ENCODE measurements at places on chromosomes 6 and 20.

- DNase-seq = no peak
Observed at GRCh38 chr6:14059791-14060436, 57.7 kb upstream of the CD83 start.

DNA sequence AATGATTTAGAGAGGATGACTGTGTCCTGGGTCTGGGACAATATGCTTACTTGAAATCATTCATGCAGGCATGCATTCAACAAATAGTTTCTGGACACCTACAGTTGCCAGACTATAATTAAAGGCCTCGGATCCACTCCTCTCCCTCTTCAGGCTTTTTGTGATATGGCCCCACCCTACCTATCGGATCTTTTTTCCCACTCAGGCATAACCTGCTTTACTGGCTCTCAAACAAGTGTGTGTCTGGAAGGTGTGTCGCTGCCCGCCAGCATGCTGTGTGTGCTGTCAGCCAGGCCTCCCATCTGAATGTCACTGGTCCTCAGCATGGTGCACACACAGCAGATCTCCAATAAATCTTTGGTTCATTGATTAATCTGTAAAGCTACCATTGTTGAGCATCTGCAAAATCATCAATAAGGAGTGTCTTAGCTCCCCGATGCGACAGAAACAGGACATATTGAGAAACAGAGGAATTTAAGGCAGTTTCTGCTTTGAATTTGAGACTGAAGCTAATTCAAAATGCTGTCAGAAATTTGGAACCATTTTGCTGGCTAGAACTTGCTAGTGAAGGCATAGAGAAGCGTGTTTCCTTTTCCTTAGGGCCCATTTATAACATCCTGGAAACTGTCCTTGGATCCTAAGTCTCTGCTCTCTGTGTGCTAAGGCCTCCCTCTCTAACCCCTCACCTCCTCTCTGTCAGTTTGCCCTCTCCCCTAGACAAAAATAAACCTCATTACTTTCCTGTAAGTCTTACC lies 23.5 kb upstream of the CCN6 start:
- DNase-seq = no peak

GRCh38 chr6:37241775-37242428 lies 15.7 kb upstream of the TBC1D22B start:
- DNase-seq = no peak

DNA sequence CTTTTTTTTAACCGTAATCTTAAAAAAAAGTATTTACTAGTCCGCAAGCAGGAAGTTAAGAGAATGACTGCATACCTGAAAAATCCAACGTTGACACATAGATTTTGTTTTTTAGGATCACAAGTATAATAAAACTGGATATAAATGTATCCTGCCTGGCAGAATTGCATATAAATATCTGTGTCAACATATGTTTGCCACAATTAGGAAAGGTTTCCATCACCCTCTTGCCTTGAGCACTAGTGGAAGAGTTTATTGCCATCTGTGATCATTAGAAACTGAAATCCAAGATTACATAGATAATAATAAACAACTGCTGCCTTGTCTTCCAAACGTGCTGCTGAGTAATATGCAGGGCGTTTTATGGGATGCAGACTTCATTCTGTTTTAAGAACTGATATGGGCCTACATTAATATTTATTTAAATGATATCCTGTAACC lies 27.9 kb downstream of the PLEKHG1 start:
- DNase-seq = no peak

- no peak for DNase-seq
Observed at GRCh38 chr20:47059536-47059935, 164.9 kb downstream of the EYA2 start.

- no peak for DNase-seq
Observed at GRCh38 chr6:150514806-150515380, 84.8 kb upstream of the PLEKHG1 start.

DNA sequence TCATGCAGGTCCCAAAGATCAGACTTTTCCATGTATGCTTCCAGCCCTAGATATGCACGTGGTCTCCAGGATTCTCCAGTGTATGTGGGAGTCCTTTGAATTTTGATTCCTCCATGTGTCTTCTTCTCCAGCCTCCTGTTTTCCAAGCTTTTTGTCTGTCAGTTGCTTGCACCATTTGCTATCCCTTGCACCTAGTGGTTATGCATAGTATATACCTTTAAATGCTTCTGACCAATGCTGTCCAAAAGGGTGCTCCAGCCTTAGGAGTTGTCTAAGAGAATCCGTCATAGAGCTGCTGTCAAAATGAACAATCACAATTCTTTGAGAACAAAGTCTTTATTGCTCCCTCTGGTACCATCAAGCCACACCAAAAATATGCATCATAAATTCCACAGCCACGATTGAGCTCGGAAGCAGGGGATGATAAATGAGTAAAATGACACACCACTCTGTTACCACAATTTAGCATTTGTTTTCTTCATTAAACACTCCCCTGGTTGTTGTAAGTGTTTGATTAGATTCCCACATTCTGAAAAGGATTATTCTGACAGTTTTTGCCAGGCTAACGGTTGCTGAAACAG lies 706.2 kb upstream of the GJE1 start:
- DNase-seq = no peak

DNA sequence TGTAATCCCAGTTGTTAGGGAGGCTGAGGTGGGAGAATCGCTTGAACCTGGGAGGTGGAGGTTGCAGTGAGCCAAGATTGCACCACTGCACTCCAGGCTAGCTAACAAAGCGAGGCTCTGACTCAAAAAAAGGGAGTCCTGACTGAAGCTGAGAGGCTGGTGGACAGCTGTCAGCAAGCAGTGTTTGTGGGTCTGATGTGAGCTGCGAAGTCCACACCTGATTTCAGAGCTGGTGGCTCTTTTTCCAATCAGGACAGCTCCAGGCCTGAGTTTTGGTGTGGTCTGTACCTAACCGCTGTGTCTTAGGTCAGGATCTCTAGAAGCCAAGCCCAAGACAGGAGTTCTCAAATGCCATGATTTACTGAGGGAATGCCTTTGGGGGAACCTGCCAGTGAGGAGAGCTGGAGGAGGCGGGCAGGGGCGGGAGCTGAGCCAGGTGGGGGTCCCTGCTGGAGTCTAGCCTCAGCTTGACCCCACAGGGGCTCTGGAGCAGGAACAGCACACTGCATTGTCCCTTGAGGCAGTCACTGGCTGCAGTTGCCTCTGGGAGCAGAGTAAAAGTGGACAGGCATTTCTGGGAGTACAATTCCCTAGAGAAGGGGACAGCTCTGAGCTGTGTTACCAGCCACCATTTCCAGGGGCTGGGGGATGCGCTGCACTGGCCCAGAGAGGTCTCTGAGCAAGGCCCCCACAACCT lies 5.0 kb downstream of the GFRA4 start:
- DNase-seq = no peak

- DNase-seq = no peak
Observed at GRCh38 chr20:24423390-24424313, 45.8 kb upstream of the SYNDIG1 start.

DNA sequence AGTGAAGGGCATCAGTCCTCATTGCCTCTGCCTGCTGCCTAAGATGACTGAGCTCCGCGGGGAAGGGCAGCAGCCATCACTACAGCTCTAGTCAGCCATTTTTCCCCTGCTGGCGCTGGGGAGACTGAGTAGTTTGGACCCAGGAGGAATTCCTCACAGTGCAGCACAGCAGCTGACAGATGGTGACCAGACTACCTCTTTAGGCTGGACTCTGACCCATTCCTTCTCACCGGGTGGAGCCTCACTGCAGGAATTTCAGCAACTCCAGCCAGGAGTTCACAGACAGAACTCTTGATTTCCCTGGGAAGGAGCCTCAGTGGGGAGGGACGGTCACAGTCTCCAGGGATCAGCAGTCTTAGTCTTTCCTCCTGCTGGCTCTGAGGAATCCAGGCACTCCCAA lies 492.0 kb upstream of the MMS22L start:
- no peak for DNase-seq

DNA sequence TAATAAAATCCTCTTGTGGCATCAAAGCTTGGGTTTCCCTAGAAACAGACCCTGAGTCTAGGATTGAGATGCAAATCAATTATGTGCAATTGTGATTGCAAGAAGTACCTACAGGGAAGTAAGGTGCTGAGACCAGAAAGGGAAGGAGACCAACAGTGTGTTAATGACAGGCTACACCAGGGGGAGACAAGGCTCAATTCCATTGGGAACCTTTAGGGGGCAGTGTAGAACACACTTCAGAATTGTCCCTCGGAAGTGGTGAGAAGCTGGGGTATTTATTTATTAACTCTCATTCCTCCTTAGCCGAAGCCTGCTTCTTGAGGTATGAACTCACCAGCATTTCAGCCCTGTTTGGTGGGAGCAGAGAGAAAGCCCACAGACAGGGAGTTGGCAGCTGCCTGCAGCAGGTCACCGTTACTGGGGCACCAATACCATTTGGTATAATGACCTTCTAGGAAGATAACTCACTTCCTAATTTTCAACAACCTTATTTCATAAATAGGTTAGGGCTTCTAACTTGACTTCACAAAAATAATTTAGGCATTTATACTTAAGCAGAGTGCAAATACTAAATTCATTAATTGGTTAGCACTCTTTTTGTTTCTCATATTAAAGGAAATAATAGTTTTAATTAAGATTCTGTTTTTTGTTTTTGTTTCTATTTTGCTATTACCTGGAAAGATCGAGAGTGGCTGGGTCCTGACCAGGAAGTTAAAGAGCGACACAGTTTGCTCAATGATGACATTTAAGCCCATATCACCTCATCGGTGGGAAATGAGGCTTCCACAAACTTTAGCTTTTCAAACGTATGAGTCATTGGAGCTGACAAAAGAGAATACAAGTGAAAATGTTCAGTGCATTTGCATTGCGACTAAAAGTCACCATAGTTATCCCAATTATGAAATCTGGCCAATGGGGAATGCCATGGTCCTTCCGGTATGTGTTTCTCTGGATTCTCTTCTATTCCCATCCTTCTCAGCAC lies 94.8 kb downstream of the BTBD3 start:
- no peak for DNase-seq

- DNase-seq = no peak
Observed at GRCh38 chr6:107823047-107823557, 1.0 kb downstream of the SCML4 start.

GRCh38 chr20:38211200-38212097 lies 46.4 kb upstream of the TGM2 start:
- DNase-seq = no peak

GRCh38 chr6:123569575-123569974 lies 67.2 kb downstream of the TRDN start:
- DNase-seq = no peak

DNA sequence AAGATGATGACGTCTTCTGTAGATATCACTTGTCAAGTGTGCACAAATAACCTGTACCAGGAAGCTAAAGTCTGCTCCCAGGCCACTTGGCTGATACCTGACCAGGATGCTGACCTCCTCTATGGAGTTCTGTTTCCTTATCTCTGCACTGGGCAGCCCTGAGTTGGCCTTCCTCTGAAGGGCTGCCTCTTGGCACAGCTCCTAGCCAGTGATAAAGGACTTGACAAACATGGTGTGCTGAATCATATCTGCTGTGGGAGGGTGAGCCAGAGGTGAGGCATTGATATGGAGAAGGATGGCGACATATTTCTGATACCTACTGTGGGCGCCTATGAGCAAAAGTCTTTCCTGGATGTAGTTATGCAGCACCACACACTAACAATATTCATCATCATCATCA lies 32.8 kb upstream of the FOXA2 start:
- DNase-seq = no peak

DNA sequence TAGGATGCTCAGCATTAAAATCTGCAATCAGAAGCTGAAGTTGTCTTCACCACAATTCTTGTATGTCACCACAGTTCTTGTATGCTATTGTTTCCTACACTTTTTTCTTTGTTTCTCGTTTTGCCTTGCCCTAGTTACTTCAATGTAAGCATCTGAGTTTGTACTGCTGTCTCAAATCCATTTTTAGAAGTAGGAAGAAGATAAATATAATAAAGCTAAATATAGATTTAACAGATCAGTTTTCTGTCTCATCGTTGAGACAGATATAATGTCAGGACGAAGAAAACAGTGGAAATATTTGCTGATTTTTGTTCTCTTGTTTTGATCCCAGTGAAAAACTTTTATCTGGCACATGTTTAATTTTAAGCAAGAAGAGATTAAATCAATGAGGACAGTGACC lies 318.0 kb downstream of the QKI start:
- no peak for DNase-seq

DNA sequence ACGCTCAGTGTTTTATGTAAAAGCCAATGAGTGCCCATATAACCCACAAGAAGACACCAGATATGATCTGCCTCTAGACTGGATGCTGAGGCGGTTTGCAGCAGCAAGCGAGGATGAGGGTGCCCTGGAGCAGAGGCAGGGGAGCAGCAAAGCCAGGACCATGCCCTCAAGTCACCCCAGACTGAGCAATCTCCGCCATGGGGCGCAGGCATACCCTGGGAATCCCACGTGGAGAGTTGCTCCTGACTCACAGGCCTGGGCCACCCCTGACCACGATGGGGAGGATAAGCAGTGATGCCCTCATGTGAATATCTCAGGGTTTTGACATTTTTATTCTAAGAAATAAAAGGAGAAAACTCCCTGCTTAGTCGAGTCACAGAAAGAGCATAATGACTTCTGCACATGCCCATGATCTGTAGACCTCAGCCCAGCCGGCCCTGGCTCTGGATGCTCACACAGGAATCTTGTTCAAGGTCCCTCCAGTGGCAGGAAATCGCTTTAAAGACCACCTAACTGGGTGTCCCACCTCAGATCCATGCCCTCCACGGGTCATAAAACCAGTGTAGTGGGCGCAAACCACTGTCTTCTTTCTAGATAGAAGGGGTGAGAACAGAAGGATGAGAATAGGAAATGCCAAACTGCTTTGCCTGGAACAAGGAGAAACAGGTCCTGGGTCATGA lies 138.3 kb upstream of the SNX9 start:
- no peak for DNase-seq

GRCh38 chr6:157763904-157764177 lies 59.2 kb upstream of the SNX9 start:
- DNase-seq = no peak

GRCh38 chr6:154536999-154537398 lies 26.5 kb upstream of the CNKSR3 start:
- no peak for DNase-seq

DNA sequence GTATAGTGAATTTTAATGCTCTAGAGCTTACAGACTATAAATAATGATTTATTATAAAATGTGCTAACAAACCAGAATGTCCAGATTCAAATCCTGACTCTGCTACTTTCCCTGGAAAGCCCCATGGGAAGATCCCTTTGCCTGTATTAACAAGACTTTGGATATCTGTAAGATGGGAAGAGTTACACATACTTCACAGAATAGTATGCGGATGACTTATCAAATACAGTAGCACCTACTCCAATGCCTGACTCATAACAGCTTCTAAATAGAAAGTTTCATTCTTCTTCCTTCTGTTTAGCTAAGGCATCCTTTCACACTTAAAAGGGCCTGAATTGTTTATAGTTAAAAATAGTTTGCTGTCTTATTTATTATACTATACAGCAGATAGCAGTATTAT lies 166.3 kb downstream of the KCNQ5 start:
- DNase-seq = no peak

GRCh38 chr6:155125906-155126305 lies 130.8 kb downstream of the TIAM2 start:
- no peak for DNase-seq

DNA sequence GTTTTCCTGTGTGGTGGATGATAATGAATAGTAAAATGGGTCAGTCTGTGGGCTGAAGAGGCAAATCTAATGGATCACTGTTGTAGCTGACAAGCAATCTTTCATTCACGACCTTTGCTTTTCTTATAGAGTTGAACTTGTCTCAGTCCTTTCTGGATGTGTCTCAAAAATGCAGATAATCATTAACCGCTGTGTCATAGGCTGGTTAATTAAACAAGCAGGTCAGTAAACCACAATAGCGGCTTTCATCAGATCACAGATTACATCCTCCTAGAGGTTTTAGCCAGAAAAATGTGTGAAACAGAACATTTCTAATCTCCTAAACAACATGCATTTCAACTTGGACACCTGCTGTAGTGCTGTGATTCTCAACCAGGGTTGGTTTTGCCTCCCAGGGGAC lies 2.5 kb upstream of the METTL24 start:
- DNase-seq = no peak

Data from GOT3 (cell line).